ENCODE measurements at places on chromosomes 16 and 17. TPM values are rescaled to one million over a fixed set of nuclear protein-coding genes. Genes with fewer than 3 reads are reported as not detected.

GRCh38 chr17:67137026-67137370, 92.6 kb downstream of the CACNG1 start:
- DNase-seq: no peak

DNA sequence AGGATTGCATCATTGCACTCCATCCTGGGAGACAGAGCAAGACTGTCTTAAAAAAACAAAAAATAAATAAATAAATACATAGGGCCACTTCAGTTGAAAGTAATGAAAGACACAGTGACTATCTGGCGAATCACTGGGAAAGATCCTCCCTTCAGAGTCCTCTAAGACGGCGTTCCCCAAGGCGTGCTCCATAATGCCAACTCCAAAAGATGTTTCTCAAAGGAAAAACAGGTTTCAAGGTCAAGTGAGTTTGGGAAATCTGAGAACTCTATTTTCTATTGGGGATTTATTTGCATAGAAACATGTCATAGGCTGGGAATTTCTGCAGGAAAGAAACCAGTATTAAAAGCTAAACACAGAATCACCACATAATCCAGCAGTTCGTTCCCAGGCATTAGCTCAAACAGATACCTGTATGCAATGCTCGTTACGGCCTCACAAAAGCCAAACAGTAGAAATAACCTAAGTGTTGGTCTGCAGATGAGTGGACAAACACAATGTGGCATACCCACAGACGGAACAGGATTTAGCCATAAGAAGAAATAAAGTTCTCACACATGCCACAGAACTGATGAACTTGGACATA, 7.9 kb downstream of the KLHDC4 start:
- no peak for DNase-seq

- DNase-seq: no peak
These were observed 49.4 kb downstream of the MYH10 start for GRCh38 chr17:8580952-8581658.

DNA sequence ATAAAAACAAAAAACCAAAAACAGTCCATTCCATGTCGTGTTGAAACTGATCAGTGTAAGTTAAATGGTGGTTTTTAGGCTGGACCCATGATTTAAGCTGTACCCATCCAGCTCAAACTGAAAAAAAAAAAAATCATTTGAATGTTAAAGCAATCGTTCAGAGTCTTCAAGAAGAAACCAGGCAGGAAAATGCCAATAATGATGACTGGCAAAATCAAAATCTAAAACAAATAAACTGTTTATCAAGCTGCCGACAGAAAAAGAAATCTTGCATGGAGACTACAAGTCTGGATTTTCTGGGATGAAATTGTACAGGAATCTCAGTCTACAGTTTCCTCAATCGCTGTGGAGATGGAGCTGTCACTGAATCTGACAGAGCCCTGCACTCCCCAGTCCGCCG, 40.7 kb downstream of the SOST start:
- DNase-seq: no peak

GRCh38 chr16:70418274-70418992, 20.5 kb downstream of the ST3GAL2 start:
- no peak for DNase-seq

The HSPB9 gene
- not detected for total RNA-seq

GRCh38 chr17:165939-166338, 15.5 kb downstream of the DOC2B start:
- no peak for DNase-seq

DNA sequence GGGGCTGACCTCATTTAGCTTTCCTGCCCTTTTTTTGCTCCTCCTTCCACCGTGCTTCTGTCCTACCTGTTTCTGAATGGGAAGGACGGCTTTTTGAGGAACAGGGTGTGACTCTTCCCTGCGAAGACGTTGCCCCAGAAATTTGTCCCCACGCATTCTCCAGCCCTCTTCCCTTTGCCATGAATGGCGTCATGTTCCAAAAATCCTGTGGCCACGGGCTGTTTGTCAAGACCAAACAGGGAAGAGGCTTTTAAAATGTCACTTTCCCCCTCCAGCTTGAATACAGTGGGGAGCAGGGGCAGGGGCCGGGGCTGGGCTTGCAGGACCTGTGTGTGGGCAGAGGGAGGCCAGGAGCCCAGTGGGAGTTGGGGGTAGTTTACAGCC, 13.9 kb downstream of the MPRIP start:
- DNase-seq: no peak

DNA sequence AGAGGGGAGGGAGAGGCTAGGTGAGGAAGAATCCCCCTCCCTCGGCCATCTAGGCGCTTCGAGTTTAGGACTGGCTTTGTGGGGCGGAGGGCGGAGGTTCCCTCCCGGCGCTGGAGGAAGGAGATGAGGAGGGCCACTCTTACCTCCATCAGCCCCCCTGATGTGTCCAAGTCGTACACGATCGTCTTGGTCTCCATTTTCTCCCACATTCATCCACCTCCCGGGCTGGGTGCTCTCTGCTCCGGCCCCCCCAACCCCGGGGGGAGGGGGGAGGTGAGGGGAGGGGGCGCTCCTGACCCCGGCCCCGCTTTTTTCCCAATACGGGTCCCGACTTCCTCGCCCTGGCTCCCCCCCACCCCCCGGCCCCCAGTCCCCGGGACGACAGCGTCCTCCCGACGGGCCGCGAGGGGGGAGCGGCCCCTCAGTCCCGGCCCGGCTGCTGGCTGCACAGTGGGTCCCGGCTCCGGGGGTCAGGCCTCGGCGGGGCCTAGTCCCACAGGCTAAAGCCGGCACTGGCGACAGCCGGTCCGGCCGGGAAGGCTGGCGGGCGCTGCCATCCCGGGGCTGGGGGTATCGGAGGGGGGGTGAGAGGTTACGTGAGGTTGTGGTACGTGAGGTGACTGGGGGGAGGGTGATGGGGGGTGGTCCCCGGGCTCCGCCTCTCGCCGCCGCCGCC, 428 bp downstream of the PHF12 start:
- DNase-seq: peak; percentile 62

GRCh38 chr17:13558588-13558987, 43.1 kb downstream of the HS3ST3A1 start:
- no peak for DNase-seq

- no peak for DNase-seq
These were observed 22.8 kb downstream of the NUP85 start for GRCh38 chr17:75228305-75228704.

DNA sequence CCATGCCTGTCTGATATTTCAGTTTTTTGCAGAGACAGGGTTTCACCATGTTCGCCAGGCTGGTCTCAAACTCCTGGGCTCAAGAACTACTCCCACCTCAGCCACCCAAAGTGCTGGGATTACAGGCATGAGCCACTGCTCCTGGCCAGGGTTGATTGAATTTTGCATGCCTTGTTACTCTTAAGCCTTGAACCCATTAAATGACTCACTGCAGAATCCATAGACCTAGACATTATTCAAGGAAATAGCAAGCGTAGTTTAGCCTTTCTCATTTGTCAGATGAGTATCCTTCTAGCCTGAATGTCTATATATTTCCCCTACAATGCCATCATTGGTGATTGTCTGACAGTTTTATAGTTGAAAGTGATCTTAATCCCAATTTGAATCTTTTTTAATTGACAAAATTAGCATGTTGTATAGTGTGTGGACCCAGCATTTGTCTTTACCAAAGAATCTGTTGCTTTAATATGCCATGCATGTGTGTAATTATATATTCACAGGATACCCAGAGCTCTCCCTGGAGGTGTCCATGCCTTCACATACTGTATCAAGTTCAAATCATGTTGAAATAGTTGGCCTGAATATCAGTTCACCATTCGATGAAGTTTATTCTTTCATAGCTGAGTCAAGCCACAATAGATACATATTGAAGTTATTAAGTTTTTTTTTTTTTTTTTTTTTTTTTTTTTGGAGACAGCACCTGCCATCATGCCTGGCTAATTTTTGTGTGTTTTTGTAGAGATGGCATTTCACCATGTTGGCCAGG, 321.0 kb downstream of the CPPED1 start:
- no peak for DNase-seq

DNA sequence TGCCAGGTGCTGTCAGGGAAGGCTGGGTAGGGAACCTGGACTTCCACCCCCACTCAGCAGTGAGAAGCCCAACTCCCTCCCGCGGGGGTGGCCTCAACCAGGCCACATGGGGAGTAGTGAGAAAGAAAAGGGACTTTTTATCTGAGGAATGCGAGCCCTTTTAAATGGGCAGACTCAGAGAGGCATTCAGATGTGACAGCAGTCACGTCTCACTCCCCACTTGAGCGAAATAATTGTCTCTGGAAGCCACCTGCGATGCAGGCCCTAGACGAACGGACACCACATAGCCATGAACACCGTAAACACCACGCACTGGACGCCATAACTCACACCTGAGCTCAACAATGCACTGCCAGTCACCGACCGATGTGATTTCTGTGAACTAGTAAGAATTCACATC, 11.9 kb upstream of the CD300E start:
- no peak for DNase-seq

The ACSF2 gene
- 172 TPM for total RNA-seq

- no peak for DNase-seq
These were observed 4.0 kb upstream of the PHKG2 start for GRCh38 chr16:30744183-30744582.

The FN3K gene
- total RNA-seq: 27.0 TPM

DNA sequence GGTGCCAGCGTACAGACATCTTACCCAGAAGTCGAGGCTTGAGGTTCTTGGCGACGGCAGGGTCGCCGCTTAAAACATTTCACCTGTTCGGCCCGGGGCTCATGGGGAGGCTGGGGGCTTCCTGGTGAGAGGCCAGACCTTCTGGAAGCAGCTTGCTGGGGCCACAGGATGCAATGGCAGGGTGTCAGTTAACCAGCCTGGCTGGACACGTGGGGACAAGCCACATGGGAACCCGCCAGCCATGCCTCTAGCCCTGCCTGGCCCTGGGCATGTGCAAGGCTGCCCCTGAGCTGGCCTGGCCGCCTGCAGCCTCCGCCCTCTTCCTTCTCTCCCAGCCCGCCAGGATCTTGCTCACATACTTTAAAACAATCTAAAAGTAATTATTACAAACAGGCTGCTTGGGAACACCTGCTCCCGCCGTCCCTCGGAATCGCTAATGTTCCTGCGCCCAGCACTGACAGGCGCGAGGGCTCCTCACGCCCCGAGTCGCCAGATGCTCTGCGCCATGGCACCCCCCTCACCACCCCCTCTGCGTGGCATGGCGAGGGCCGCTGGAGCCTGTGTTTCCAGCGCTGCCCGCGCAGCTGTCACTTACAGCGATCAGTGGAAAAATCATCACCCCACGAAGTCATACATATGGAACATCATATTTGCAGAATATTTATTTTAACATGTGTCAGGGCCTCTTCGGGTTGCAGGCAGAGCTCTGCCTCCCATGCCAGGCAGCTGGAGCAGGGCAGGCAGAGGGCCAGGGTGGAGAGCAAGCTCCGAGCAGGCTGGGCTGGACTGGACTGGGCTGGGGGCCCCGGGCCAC, 188.7 kb upstream of the GSE1 start:
- no peak for DNase-seq

- no peak for DNase-seq
These were observed 139.2 kb downstream of the CDK5R1 start for GRCh38 chr17:32625971-32626370.

The NLGN2 gene
- 22.3 TPM for total RNA-seq

DNA sequence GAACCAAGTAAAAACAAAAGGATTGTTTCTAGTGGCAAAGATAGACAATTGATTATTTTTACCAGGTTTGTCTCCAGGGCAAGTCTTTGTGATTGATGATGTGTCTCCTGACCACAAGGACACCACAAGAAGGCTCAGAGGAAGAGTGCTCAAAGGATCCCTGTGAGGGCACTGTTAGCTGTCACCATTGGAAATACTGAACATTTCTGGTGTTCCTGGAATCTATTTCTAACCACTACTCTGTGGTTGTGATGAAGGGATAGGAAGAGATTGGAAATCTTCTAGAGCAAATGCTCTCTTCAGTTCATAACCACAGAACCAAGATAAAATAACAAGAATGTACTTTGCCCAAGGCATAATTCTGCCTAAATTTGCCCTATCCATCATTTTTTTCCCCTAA, 15.3 kb downstream of the RNF43 start:
- DNase-seq: no peak

The RSPRY1 gene
- total RNA-seq: 44.7 TPM

DNA sequence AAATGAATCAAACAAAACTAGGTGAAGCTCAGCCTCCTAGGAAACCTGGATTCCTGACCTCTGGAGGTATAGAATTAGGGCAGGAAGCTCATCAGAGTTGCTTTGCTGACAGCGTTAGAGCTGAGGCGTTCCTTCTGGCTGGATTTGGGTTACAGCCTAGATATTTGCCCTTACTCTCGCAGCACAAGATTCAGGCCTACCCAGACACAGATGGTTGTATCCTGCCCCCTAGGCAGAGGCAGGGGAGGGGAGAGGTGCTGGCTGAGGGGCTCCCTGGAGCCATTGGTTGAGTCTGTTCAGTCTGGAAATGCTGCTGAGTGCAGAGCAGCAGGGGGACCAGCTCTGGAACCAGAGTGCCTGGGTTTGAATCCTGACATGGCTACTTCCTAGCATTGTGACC, 78.4 kb downstream of the MPRIP start:
- DNase-seq: no peak

GRCh38 chr16:49524216-49524946, 150.8 kb downstream of the C16orf78 start:
- no peak for DNase-seq

- DNase-seq: no peak
These were observed 5.3 kb upstream of the DPEP1 start for GRCh38 chr16:89607937-89608740.

- no peak for DNase-seq
These were observed 18.6 kb upstream of the SLC5A10 start for GRCh38 chr17:18933102-18934058.

DNA sequence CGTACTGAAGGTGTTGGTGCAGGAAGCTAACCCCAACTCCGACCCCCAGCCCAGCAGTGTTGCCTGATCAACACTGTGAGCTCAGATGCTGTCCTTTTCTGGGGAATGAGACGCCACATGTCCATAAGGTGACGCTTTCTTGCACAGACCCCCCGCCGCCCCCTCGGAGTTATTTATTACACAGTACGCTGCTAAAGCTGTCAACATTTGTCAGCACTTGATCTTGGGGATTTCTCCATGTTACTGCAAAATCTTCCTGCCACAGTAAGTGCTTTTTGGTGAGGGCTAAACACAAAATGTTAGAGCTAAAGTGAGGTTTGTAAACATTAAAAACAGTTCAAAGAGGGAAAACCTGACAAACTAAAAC, 15.9 kb downstream of the CMTM3 start:
- no peak for DNase-seq

DNA sequence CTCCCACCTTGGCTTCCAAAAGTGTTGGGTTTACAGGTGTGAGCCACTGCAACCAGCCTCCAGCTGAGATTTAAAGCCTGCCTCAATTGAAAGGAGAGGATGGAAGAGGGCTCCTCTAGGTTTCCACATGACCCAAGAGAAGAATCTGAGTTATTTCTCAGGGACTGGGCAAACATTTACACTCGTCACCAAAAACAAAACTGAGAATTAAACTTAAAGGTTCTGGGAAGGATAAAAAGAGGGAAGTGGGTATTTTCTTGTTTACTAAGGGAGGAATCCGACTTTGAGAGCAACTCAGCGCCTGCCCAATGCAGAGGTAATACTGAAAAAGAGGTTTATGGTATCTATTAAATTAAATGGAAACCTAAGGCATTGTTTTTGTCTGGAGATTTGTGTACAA, 13.3 kb downstream of the HOXB1 start:
- no peak for DNase-seq

GRCh38 chr17:1648173-1648962, 1.3 kb downstream of the RILP start:
- DNase-seq: peak; percentile 71

GRCh38 chr16:68356919-68357286, 46.1 kb downstream of the PRMT7 start:
- no peak for DNase-seq
